ENCODE measurements at places on chromosomes 11 and 22.

- DNase-seq: no peak
These were observed 24.2 kb upstream of the YPEL1 start for GRCh38 chr22:21759646-21760376.

DNA sequence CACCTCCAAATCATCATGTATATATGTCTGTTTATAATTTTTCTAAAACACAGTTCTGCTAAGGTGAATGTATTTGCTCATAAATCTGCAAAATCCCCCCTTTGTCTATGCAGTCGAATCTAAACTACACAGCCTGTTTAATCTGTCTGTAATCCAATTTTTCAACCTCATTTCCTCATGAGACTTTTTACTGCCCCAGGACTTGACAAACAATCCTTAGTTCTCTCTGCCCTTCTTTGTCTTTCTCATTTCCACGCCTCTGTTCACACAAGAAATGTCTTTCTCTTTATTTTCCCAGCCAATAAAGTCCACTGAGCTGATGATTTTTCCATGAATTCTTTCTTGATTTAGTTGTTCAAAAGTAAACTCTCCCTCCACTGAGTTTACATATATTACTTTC, 1154.3 kb downstream of the FAM181B start:
- no peak for DNase-seq

DNA sequence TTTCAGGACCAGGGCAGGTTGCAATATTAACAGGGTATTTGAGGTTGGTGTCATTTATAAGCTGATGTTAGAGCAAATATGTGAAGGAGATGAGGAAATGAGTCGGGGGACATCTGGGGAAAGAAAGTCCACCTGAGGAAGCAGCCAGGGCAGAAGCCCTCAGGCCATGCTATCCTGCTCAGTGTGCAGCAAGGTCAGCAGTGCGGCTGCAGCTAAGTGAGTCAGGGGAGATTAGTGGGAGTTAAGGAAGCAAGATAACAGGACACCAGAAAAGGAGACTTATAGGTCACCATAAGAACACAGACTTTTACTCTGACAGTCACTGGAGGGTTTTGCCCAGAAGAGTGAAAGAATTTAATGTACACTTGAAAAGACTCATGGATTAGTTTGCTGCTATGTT, 468.9 kb downstream of the NTM start:
- DNase-seq: no peak

DNA sequence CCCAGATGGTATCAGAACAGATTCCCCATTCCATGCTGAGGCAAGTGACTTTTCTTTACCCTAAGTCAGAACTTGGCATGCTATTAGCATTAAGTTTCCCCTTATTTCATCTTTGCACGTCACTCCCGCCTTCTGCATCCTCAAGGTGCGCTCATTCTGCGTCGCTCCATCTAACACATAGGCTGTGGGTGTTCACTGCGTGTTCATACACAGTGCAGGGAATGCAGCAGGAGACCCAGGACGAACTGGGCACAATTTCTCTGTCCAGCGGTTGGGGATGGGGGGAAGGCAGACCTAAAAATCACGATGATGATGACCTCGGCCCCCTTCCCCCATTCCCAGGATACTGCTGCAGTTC, 19.7 kb upstream of the ACR start:
- DNase-seq: no peak

- no peak for DNase-seq
These were observed 2.6 kb downstream of the CASP4 start for GRCh38 chr11:104965735-104966134.

DNA sequence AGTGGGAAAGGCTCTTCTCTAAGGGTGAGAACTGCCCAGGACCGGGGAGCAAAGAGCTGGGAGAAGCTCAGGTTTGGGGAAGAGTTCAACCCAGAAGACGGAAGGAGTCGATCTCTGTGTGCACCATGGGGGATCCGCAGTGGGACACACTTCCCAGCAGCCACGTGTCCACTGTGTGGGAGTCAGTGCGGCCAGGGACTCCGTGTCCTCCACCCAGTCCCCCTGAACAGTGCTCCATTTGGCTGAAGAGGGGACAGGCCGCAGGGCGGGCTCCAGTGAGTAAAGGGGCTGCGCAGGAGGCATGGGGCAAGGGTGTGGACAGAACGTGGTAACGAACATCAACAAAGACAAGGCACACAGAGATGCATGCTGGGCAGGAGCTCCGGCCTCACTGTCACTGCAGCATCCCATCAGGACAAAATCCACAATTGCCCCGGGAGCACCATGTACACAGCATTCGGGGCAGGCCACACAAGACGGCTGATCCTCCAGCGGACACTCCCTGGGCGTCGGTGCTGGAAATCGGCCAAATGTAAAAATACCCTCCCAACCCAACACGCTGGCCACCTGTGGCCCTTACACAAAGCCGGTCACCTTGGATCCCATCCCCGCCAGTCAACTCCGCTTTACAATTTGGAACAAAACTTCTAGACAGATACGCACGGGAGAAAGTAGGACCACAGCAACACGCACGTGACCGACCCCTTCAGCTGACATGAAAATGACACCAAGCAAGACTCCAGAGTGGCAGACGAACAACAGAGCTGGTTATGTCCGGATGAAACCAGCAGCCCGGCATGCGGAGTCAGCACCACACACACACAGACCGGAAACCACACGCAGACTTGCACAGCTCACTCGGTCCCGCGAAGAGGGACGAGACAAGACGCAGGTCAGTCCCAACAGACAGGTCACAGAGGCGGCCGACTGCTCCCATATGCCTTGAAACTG, 366.8 kb downstream of the SHANK2 start:
- no peak for DNase-seq
